ENCODE measurements at places on chromosomes 5 and 9.

DNA sequence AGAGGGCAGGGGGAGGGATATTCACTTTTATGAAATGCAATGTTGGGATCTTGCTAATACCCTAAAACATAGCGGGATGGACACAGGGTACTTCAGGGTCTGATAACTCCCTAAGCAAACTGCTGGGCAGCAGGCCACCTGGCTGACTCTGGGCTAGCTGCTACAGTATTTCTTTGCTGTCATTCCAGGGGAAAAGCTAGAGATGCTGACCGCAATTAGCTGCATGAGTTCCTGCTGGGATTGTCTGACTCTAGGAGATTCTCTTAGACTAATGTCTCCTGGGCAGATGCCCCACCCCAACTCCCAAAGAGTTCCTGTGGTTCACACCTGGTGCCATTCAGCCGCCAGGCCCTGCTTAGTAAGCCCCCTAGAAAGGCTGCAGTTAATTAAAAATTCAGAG is 69.9 kb downstream of the PSAT1 start:
- DNase-seq, result no peak

DNA sequence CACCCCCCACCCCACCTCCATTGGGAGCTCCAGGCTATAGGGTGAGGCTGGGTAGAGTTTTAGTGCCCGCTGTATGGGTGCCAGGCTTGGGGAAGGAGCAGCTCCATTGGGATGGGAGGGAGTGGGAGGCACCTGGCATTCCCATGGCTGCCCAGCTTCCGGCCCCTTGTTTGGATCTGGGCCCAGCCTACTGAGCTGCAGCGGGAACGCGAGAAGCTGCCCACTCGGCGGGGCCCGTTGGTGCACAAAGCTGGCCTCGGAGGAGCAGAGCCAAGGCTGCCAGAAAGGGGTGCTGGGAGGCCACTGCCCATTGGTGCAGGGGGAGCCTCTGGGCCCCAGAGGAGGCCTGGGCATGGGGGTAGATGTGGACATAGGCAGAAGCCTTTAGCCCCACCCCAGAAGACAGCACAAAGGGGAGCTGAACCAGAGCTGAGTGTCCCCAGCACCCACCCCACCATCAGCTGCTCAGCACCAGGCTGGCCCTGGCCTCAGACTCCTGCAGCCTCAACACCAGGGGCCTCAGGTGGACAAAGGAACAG is 4.4 kb downstream of the LCN9 start:
- DNase-seq, result no peak

GRCh38 chr9:134634176-134634575 is 7.4 kb upstream of the COL5A1 start:
- no peak for DNase-seq

GRCh38 chr9:101176384-101176783 is 147.9 kb downstream of the PLPPR1 start:
- no peak for DNase-seq

DNA sequence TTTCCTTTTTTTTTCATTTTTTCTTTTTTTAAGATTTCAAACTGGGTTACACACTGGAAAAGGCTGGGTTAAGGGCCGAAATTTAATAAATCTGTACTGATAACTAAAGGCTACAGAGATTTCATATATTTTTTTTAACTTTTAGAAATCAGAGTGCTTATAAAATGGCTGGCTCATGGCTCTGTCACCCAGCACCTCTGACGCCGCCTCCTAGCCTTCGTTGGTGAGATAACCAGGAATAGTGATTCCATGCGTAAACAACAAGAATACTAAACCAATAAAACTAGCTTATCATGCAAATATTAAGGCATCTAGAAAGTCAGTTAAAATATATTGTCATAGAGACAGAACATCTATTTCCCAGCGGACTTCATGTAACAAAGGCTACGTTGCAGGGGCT is 226.4 kb downstream of the NFIB start:
- no peak for DNase-seq

DNA sequence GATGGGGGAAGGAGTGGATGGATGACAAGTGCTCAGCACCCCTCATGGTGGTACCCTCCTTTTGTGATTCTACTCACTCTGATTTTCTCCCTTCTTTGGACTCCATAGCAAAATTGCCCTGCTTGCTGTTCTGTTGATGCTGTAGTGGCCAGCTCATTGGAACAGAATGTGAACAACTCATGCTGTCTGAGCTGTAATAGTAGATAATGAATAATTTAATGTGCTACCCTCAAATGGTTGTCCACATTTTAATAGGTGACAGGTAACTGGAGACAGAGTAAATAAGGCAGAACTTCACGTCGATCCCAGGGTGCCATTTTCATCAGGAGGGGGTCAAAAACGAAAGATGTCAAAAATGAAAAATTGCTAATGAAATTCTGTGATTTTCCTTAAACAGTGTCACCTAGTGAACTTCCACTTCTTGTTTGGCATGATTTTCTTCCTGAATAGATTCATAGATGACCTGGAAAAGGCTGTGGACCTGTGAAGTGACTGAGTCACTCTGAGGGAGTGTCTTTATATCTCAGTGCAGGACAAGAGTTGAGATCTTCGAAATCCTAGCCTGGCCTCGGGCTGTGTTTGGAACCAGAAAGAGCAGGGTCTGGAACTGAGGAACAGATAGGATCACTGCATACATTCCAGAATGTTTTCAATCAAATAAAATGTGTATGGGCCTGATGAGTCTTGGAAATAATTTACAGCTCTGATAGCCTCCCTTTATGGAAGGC is 270.2 kb downstream of the PSAT1 start:
- DNase-seq, result no peak

DNA sequence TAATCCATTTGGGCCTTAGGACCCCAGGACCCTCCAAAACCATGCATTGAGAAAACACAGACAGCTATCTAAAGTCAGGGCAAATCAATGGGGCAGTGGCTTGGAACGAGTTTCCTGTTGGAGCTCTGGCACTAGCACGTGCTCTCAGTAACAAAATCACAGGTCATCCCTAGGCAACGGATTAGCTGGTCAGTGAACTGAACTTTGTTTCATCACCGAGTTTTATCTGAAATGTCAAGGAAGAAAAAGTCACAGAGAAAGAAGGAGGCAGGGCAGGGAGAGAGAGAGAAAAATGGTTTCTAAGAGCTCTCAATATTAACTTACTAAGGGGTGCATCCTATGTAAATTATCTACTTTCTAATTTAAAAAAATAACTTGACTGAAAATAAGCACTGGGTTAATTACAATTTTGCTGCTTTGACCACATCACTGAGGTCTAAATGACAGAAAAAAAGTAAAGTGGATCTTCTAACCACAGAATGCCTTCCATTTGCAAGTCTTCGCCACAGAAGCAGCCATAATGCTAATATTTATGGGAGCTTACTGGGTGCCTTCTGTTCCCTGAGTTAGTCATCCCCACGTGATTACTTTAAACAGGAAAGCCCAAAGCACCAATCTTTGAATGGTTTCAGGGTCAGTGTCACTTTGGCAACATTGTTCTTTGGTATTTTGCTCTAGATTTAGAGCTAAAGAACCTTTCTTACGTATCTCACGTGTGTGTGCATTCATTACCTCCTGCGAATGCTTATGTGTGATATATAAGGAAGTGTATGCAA is 503.9 kb downstream of the RASEF start:
- DNase-seq, result no peak

GRCh38 chr5:79992891-79993657 is 2.0 kb upstream of the MTX3 start:
- DNase-seq, result no peak

DNA sequence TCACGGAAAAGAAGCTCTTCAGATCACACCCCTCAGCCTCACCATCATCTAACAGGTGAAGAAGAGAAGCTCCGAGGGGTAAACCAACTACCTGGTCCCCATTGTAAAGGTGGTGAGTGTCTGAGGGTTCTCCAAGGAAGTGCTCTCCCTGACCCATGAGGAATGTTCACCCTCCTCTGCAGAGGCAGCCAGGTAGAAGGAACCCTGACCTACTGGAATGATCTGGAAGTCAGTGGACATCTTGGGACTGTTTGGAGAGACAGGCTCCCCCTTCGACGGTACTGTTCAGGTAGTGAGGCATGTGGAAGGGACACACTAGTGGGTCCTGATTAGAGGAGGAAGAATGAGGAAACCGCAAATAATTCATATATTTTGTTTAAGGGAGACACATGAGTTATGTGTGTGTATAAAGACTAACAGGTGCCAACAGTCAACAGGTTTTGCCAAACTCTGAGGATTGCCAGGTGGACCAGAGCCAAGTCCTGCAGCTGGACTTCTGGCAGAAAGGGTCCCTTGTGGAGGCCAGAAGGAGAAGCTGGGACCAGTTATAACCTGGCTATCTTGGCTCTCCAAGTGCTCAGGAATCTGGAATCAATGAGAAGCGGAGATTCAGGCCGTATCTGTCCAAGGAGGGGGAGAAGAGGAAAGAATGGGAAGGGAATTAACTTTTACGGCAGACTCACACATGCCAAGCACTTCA is 3.0 kb upstream of the ZBTB34 start:
- no peak for DNase-seq

GRCh38 chr9:129240581-129241211 is 62.6 kb upstream of the IER5L start:
- DNase-seq, result no peak

DNA sequence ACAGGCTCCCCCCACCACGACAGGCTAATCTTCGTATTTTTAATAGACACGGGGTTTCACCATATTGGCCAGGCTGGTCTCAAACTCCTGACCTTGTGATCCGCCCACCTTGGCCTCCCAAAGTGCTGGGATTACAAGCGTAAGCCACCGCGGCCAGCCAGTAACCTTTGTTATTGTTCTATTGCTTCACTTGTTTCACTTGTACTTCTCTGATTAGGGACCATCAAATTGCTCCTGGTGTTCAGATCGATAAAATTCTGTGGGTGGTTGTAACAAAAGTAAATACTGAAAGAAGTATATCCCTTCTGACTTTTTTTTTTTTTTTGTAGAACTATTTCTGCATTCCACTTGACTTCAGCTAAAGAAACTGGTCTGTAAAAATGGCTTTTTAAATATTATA is 445.5 kb upstream of the CDH10 start:
- no peak for DNase-seq

DNA sequence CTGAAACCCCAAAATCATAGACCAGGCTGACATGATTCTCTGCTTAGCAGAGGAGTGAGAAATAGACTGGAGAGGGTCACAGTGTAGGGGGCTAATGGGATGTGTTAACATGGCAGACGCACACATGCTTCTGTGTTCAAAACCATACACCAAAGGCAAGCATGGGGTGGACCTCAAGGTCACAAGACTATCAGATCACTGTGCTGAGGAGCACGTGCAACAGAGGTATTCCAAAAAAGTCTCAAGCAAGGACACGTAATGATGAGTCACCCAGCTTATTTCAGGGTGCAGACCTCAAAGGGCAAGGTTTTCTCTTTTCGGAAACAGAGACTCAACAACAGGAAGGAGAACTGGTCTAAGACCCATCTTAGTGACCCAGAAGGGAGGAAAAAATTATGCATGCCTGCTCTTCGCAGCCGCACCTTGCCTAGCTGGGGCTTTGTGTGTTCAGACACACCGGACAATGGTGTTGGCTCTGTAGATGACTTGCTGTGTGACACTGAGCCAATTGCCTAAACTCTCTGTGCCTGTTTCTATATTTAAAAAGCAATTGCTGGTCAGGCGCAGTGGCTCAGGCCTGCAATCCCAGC is 20.3 kb downstream of the WHRN start:
- DNase-seq, result peak; percentile 60

GRCh38 chr5:103523319-103523718 is 39.3 kb downstream of the NUDT12 start:
- DNase-seq, result no peak

- DNase-seq, result no peak
Measured at GRCh38 chr9:97502222-97502983, 937 bp downstream of the TMOD1 start.

GRCh38 chr9:89471390-89471789 is 26.5 kb downstream of the SEMA4D start:
- no peak for DNase-seq

DNA sequence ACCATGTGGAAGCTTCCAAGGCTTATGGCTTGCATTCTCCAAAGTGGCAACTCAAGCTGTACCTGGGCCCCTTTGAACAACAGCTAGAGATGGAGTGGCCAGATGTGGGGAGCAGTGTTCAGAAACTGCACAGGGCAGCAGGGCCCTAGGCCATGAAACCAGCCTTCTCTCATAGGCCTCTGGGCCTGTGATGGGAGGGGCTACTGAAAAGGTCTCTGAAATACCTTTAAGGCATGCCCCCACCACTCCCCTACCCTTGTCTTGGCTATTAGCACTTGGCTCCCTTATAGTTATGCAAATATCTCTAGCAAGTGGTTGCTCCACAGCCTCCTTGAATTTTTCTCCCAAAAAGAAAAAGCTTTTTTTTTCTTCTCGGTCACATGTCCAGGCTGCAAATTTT is 1014.6 kb downstream of the DTWD2 start:
- no peak for DNase-seq

DNA sequence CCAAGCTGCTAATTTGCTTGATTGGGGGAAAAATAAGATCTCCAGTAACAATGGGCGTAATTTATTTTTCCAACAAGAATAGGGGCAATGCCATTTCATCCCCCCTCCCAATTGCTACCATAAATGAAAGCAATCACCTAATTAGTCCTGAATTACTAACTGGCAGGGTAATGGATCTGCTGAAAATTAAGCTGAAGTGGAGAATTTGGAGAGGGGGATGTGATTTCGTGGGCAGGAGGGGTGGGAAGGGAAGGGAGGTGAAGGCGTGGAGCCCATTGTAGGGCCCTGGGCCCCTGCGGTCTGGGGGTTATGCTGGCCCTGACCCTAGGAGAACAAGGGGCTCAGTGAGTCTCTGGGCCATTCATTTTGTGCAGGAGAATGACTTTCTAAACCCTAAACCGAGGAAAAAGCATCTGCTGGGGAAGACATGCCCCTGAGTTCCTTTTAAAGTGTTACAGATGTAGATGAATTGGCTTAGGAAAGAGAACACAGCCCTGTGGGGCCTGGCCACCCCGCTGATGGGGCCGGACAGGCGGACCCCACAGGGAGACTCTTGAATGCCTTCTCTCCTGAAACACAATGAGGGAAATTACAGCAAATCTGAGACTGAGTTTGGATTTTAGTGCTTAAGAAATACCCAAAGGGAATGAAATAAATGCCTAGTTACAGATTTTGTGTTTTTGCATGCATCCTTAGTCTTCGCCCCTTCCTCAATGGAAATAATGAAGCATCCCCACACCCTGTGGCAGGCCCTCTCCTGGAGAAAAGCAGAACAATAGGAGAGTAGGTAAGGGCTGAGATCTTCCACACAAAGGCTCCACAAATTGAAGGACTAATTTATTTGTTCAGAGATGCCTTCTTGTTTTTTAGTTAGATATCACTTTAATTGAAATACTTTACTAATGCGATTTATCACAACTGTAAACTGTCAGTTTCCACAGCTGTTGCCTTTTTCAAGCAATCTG is 143.2 kb downstream of the PSAT1 start:
- no peak for DNase-seq

GRCh38 chr9:89882930-89883361 is 278.1 kb downstream of the GADD45G start:
- DNase-seq, result no peak

Data from stimulated activated CD4-positive, alpha-beta T cell treated with anti-CD3 and anti-CD28 coated beads, Interleukin-1b, Interleukin-23, amount 100 ng/mL, for 48 hours (primary cell).